Fibroblast of villous mesenchyme (primary cell): ENCODE measurements at places on chromosomes 1 and 21. TPM values are rescaled to one million over a fixed set of nuclear protein-coding genes. Genes with fewer than 3 reads are reported as not detected.

- no peak for DNase-seq
These were observed 93.9 kb downstream of the KIF1B start for GRCh38 chr1:10304295-10304694.

DNA sequence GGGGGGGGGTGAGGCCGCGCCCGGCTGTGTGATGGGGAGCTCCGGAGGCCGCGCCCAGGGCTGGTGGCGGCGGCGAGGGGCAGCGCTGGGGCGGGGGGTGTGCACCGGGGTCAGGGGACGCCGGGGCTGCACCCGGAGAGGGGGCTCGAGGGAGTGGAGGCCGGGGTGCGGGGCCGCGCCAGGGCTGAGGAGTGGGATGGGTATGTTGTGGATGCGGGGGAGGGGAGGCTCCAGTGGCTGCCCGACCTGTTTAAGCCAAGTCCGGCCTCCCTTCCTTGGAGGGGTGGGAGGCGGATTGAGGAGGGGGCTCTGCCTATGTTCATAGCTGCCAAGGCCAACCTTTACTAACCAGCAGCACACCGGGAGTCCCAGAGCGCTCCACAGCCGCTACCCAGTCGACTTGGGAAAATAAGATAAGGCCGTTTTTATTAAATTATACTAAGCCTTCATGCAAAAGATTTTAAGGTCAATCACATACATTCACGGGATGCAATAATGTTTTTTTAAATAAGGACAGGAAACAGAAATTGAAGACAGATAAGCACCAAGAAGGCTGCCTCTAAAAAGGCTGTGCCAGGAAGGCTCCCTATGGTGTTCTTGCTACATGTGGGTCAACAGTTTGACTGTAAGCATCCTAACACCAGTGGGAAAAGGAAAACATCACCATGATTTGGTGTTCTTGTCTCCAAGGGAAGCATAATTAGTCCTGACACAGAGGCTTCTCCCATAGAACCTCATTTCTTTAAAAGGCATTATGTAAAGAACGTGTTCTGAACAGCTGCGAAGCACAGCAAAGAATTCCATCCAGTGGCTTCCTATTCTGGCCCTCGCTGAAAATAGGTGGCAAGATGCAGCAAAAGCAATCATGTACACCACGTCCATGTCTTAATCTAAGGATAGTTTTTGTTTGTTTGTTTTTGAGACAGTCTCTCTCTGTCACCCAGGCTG is 626 bp upstream of the HLCS start:
- peak; percentile 23 for DNase-seq

GRCh38 chr1:43691871-43692815 is 15.2 kb upstream of the ST3GAL3 start:
- DNase-seq = no peak

DNA sequence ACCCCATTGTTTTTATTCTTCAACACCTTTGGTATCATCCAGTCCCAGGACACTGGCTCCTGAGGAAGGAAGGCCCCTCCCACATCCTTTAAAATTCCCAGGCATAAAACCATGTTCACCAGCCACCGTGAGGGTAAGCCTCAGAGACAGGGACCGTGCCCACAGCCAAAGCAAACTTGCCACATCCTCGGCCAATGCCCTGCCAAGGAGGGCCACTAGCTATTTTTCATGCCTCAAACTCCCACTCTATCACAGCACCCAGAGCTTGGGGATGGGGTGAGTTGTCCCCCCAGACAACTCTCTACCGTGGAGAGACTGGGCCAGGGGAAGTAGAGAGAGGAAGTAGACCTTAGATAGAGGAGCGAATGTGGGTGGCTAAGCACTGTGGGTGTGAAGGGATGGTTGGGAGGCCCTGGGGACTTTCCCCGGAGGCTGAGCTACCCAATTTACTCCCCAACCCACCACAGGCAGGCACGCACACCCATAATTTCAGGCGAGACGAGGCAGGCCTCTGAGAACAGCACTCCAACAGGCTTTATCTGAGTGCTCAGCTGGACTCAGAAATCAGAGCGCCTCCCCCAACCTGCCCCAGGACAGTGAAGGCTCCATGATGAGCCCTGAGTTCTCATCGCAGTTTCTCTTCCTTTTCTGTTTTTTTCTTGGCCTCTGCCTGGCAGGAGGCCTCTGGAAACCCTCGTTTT is 15.9 kb upstream of the BTG2 start:
- DNase-seq = no peak

DNA sequence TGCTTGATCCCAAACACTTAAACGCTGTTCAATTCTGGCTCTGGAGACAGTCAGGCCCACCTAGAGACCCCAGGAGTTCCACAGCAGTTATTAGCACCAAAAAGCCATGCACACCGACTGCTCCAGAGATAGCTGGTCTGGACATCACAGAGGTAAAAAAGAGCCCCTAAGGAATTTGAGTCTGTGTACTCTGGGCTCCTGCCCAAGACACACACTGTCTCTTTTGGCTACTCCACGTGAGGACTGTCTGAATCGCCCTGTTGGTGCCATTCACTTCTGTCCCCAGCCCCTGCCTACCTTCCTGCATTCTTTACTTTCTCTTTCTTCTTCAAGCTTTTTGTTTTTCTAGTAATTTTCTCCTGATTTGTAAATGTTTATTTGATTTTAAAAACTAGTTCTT is 197.4 kb downstream of the ADGRL2 start:
- DNase-seq = no peak

DNA sequence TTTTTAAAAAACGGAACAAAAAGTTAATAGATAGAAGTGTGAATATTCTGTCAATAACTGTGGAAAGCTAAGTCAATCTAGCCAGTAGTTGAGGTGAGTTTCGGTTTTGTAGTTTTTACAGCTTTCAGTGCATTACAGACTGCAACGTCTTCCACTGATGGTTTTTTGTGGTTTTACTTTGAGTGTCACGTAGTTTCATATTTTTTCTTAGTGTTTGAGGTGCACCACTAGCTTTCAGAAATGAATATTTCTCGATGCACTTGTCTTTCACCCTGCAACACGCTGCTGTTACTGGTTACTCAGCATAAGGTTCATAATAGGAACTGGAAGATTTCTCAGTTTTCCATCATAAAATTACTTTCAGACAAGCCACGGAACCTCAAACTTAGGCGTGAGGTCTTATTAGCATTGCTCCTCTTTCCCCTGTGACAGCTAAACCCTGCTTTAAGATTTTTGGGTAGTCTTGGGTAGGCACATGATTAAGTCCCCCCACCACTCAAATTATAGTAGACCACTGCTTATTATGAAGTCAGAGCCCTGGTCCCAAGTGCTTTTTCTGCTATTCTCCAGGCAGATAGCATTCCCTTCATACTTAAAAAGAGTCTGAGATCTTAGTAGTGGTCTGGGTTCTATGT is 1412.7 kb downstream of the KCNT2 start:
- DNase-seq = no peak

DNA sequence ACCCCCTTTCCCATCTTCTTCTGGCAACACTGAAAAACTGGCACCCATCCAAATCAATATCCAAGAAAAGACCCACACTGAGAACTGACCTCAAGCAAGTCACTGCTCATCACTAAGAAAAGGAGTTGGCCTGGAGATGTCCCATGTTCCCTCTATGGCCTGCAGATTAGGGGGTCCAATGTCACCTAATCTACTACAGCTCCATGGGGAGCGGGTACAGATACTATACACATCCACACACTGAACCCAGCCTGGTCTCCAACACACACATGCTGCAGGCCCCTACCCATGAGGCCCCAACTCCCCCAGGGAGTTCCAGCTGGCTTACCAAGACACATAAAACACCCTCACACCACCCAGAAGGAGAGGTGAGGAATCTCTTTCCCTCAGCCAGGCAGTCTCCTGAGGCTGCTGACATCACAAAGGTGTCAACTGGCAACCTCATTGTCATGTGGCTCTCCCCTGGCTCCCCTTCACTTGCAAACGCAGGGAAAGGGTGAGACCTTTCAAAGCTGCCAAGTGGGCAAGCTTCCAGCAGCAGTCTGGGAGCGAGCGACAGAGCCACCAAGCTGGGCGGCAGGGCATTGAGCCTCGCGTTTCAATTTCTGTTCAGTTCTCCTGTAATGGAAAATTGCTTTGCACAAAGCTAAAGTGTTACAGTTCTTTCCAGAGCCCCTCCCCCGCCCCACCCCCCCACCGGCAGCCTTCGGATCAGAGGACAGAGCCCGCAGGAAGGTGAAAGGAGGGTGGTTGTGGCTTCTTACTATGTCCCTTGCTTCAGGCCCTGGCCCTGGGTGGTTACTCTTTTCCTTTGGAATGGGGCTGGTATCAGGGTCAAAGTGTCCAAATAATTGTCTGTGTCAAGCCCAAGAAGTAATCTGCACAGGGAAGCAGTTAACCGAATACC is at the start of gene LRRC52:
Gene LRRC52 (plus strand): TSS at position 469 of the 907 bp plus-strand sequence. CDS start 297 bp downstream, at position 766.
- DNase-seq = no peak

The GJA5 gene
- under 0.01 and 0.86 TPM in 2 replicates for total RNA-seq

- DNase-seq = no peak
These were observed 1.7 kb downstream of the HES4 start for GRCh38 chr1:997993-998744.

DNA sequence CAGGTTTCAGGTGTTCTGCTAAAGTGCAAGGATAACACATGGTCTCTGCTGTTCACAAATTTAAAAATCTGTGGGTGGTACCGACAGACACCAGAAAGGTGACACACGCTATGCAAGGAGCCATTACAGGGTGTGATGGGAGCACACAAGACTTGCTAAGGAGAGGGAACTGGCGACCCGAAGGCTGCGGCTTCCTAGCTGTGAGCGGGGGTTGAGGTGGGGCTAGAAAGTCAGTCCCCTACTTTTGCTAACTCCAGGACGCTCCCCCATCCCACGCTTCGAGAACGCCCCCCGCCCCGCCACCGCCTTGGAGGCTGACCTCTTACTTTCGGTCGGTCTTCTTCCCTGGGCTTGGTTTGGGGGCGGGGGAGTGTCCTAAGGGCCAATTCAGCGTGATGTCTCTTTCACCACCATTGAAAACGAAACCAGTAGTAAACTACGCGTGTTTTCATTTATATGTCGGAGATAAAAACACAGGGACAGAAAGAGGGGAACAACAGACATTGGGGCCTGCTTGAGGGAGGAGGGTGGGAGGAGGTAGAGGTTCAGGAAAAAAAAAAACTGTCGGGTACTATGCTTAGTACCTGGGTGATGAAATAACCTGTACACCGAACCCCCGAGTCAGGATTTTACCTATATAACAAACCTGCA is 1.1 kb downstream of the CKS1B start:
- DNase-seq = peak; percentile 87

GRCh38 chr1:23193391-23194118 is 23.7 kb downstream of the HTR1D start:
- DNase-seq = no peak

- no peak for DNase-seq
These were observed 288.7 kb downstream of the NUF2 start for GRCh38 chr1:163610486-163610885.

DNA sequence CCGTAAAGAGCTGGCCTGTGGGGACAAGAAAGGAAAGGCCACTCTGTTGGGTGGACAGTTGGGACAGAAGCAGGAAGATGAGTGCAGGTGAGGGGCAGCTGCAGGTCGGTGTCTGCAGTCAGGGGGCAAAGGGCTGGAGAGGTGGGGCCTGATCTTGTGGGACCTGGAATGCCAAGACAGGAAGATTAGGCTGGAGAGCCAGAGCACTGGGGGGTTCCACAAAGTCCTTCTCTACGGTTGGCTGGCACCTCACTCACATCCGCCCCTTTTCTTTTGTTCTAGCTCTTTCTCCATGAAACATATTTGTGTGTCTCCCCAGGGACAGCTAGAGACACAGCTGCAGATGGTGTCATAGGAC is 404.1 kb downstream of the PTPRU start:
- no peak for DNase-seq

DNA sequence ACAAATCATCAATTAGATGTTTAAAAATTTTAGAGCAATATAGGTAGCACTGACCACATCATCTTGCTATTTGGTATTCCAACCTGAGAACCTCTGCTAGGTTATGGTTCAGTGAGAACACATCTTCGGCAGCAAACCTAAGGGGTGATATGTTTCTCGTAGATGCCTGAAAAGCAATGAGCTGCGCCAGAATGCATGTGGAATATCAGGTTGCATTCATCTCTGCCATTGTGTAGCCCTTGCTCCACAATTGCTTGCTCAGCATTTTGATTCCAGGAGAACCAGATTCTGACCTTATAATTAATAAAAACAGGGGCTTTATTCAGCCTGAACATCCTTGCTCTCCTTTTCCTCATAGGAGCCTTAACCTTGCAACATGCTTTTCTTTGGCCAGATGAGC is 408.1 kb downstream of the USH2A start:
- no peak for DNase-seq
